ENCODE measurements at places on chromosomes 16 and 17.
A peak's percentile ranks its signal among the peaks of the same experiment; 100 is the strongest.

DNA sequence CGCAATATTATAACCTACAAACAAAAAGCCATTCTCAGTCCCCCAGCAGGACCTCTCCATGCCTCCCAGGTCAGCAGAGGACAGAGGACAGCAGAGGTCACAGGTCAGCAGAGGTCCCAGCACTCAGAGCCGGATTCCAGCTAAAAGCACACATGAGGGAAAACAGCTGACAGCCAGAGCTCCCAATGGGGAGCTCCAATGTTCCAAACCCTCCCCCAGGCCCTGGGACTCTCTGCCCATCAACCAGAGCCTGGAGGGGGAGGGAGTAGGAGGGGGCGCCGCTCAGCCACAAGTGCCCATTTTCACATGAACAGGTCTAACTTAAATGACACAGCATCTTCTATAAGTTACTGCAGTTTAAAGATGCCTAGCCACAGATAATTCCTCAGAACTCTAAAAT, 77.5 kb downstream of the ANKRD11 start:
- no peak for DNase-seq

GRCh38 chr16:12199524-12199923, 223.0 kb downstream of the SNX29 start:
- DNase-seq: no peak

DNA sequence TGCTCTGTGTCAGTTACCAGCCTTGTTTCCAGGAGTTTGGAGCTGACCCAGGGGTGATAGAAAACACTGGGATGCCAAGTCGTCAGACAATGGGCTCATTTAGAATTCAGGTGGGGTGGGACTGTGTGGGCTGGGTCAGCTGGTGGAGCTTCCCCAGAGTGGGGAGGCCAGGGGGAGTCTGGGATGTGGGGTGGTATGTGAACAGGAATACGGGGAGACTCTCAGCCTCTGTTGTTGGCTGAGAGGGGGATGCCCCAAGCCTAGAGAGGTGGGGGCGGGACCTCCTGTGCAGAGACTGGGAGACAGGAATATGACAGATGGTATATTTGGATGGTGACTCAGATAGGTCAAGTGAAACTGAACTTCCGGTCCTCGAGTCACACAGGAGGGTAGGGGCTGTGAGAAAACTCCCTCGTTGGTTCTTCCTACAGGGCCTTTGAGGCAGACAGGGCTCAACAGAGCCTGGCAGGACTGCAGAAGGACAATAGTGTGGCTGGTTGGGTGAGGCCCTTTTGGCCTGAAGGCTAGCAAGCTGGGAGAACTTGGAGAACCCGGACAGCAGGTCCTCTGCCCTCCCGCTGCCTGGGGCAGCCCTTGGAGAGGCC, 23.7 kb downstream of the CDH1 start:
- DNase-seq: peak; percentile 76

GRCh38 chr16:49748322-49748721, 107.6 kb downstream of the ZNF423 start:
- no peak for DNase-seq

DNA sequence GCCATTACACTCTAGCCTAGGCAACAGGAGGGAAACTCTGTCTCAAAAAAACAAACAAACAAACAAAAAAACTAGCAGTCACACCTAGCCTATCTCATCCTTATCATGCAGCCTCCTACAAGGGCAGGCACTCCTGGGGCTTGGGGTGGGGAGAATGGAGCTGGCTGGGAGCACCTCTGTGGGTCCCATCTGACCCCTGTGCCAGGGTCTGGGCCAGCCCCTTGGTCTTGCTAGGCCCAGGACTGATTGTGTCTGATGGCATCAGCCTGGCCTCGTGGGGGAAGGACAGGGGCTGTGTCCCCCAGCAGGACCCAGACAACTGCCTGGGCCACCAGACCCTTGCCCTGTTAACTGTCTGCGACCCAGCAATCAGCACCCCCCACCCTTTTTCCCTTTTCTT, 49.8 kb downstream of the SREBF1 start:
- no peak for DNase-seq

DNA sequence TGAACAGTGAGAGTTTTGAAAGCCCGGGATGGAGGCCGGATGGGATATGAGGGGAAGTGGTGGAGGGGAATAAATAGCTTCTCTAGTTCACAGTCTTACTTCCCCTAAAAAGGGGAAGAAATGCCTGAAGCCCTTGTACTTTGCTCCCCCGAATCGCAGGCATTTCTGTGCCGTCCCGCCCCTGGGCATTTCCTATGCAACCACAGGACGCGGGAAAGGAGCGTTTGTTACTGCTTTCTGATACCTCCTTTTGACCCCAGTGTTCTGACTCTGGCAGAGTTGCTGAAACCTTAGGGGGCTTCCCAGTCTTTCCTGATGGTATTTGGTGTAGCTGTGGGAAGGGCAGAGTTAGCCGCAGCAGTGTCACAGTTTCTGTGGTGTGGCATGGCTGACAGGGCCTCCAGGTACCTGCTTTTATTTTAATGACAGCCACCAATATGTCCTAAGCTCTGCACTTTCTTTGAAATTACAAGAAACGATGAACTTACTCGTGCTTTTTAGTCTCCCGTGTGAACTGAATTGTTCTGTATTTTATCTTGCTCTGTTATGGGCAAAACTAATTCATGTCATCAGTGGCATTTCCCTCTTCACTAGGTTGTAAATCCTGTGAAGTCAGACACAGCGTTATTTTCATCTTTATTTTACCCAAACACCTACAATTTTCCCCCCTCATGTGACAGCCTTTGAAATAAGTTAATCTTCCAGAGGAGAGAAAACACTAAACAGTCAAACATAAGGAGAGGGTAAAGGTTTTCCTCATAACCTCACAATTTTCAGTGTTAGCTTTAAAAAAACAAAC, 27.1 kb downstream of the USP10 start:
- peak; percentile 58 for DNase-seq

- DNase-seq: no peak
These were observed 313.1 kb upstream of the ERCC4 start for GRCh38 chr16:13606804-13607203.

DNA sequence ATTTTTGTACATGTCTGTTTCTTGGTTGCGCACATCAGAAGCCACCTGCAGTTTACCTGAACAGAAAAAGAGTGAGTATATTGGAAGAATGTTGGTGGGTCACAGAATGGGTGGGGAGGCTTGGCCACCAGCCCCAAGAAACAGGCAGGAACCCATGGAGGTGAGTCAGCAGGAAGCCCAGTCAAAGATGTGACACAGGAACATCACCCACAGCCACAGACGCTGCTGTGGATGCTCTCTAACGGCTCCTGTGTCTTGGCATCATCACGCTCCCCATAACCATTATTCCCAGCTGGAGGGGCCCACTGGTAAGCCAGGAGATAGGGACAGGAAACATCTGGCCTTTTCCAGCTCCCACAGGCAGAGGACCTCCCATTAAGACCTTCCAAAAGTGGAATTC, 94.0 kb upstream of the WSB1 start:
- DNase-seq: no peak

GRCh38 chr16:27321013-27321915, 7.5 kb downstream of the IL4R start:
- no peak for DNase-seq

GRCh38 chr17:36657763-36658490, 56.5 kb downstream of the MRM1 start:
- no peak for DNase-seq

- DNase-seq: no peak
These were observed 34.0 kb downstream of the TIMM22 start for GRCh38 chr17:1030684-1031532.

DNA sequence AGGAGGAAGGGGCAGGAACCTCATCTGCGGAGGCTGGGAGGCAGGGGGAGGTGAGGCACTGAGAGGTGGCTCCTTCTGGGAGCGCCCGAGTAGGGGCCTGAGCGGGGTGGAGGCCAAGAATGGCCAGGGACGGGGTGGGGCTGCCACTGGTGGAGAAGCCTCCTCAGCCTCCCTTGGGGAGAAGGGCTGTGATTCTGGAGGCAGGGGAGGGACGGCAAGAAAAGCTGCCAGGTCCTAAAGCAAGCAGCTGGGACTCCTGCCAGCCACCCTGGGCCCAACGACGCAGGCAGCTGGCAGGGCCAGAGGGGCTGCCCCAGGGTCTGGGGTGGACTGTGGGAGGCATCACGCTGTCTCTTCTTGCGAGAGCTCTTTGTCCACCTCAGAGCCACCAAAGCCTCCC, 12.7 kb upstream of the MLKL start:
- no peak for DNase-seq

Measured in GM06990 (cell line).